ENCODE measurements at places on chromosomes 3 and 15. TPM values are rescaled to one million over a fixed set of nuclear protein-coding genes. Genes with fewer than 3 reads are reported as not detected.
A peak's percentile ranks its signal among the peaks of the same experiment; 100 is the strongest.

GRCh38 chr15:39761006-39761405, 21.6 kb downstream of the FSIP1 start:
- DNase-seq: no peak

Gene ABHD5
- 12.5 TPM for total RNA-seq

DNA sequence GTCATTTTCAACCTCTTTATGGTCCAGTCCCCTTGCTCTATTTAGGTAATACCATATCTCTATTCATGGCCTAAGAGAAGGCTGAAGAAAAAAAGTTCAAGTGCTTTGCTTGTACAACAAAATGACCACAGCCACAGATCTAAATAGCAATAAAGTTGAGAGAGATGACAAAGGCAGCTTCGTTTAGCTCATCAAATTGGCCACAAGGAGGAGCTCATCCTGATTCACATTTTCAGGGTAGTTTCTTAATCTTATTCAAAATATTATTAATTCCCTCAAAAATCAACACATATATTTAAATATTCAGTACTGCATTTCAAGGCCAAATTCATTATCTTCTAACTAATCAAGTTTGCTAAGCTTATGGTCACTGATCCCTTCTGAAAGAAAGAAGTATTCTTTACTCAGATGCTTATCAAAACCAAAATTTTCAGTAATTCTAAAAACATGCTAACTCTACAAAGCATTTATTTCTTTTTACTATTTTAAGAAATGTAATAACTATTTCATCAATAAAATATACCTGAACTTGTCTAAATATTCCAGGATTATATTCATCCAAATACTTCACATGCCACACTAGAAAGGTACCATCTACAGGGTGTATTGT, 85.5 kb downstream of the DMXL2 start:
- no peak for DNase-seq

DNA sequence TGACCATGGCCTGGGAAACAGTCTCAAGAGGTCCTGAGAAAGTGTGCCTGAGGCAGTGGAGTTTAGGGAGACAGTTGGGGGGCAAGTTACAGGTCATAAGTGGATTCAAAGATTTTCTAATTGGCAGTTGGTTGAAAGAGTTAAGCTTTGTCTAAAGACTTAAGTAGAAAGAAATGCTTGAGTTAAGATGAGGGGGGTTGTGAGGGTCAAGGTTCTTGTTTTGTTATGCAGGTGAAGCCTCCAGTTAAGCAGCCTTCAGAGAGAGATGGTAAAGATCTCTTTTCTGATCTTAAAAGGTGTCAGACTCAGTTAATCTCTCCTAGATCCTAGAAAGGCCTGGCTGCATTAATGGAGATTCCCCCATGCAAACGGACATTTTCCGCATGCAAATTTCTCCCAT, 356.3 kb upstream of the C2CD4B start:
- DNase-seq: no peak

- no peak for DNase-seq
Measured at GRCh38 chr3:46946856-46947545, 29.5 kb downstream of the CCDC12 start.

Gene LIPH
- not detected for total RNA-seq

Gene SETD5
- 206 TPM for total RNA-seq

DNA sequence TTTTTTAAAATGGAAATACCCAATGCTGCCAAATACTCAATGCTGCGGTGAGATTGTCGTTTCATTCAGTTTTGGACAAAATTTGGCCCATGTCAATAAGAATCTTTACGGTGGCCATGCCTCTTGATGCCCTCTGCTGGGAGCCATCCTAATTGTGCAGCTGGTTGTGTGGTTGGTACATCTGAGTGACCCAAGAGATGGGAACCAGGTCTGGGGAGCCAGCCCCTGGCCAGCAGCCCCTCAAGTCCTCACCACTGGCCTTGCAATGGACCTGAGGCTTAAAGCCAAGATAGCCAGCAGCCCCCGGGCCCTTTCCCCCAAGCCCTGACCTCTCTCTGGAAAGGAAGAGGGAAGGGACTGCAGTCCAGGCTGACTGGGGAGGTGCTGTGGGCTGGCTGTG, 36.4 kb upstream of the ESYT3 start:
- no peak for DNase-seq

DNA sequence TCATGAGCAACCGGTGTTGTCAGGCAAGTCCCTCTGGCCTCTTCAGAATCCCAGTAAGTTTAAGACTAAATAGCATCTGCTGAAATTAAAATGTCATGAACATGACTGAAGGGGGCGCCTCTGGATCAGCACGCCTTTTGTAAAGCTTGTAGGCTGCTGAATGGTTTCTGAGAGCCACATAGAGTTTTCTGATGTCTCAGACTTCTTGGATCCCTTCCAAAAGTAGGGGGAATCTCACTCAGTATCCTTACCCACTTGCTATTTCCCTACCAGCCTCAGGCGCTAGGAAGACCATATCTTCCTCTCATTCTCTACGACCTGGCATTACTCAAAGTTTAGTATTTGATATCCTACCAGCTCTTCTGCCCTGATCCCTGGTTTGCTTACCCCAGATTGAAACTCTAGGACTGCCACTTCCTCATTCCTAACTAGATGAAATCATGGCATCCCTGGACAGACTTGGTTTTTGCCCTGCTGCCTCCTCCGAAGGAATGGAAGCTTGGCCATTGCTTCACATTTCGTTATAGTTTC, 62.7 kb upstream of the CD47 start:
- peak; percentile 7 for DNase-seq

DNA sequence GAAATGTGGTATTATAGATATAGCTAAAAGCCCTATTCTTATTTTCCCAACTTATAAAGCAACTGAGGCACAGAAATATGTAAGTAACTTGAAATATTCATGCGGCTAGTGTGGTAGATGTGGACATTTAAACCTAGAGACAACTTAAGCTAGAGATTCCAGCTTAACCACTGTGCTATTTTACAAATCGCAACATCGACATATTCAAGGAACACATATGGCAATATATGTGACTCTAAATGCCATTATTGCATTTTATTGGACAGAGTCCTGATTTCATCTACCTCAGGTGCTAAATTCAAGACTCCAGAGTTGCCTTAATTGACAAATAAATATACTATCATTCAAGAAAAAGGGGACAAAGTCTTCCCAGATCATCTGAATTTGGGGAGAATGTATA, 442.3 kb downstream of the NLGN1 start:
- no peak for DNase-seq

Gene CLDN18
- not detected for total RNA-seq

DNA sequence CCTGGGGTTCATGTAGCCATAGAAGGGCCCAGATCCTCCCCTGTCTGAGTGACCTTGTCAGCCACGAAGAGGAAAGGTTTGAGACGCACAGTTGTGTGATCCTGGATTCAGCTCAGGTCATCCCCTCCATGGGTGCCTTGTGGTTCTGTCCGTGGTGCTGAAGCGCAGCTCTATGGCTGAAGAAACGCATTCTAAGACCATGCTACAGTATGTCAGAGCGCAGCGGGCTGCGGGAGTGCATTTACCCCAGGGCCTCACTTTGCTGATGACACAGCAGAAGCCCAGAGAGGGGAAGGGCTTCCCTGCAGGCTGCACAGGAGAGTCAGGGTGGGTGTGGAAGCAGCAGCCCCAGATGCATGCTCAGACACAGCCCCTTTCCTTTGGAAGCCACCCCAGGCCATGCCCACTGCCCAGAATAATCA, 68.8 kb upstream of the IQSEC1 start:
- DNase-seq: peak; percentile 70

Measured in neural crest cell (in vitro differentiated cells).